AML-193 (cell line): ENCODE measurements at places on chromosomes 5 and 9.
A peak's percentile ranks its signal among the peaks of the same experiment; 100 is the strongest.

DNA sequence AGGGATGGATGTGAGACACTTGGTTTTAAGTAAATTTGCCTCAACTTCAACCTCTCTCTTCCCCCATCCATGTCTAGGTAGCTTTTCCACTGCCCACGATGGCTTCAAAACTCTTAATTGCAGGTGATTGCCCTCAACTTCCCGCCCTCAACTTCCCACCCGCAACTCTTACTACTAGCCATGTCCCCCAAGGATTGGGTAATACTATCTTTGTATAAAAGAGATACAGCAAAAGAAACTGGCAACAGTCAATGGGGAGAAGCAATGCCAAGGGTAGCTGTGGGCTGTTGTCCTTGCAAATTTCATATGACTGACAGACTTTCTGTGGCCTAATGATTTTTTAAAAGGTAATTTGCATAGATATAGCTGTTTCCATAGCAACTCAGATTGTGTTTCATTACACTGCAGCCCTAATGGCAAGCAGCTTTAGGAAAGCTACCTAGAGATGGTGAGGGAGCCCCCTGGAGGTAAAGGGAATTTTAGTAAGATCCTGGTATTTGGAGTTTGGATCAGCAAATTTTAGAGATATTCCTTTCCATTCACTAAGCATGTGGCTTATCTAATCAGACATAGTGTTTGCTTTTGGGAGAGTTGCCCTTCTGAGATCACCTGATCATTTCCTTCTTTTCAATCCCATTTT, 421.5 kb upstream of the DAP start:
- DNase-seq: peak; percentile 5

GRCh38 chr9:124559871-124560270, 52.7 kb upstream of the NR5A1 start:
- DNase-seq: no peak

DNA sequence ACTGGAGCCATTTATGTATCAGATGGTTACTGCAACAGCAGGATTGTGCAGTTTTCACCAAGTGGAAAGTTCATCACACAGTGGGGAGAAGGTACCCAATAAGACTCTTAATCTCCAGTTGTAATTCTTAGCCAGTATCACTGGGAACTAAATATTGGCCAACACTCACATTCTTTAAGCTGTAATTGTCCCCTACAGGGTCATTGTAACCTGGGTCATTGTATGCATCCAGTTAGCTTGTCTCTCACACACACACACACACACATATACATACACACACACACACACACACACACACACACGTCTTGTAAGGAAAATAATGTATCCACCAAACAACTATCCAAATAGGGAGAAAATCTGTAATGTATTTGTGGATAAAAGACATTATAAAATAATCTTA, 113.0 kb downstream of the GIN1 start:
- no peak for DNase-seq

DNA sequence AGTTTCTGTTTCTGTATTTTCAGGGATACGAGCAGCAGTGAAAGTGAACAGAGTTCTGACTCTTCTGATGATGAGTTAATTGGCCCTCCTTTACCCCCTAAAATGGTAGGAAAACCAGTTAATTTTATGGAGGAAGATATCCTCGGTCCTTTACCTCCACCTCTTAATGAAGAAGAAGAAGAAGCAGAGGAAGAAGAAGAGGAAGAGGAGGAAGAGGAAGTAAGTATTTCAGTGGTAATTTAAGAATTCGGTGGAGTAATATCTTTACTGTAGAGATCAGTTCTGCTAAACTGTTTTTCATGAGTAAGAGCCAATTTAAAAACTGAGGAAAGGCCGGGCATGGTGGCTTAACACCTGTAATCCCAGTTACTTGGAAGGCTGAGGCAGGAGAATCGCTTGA, 17.2 kb downstream of the WDR70 start:
- DNase-seq: peak; percentile 11

DNA sequence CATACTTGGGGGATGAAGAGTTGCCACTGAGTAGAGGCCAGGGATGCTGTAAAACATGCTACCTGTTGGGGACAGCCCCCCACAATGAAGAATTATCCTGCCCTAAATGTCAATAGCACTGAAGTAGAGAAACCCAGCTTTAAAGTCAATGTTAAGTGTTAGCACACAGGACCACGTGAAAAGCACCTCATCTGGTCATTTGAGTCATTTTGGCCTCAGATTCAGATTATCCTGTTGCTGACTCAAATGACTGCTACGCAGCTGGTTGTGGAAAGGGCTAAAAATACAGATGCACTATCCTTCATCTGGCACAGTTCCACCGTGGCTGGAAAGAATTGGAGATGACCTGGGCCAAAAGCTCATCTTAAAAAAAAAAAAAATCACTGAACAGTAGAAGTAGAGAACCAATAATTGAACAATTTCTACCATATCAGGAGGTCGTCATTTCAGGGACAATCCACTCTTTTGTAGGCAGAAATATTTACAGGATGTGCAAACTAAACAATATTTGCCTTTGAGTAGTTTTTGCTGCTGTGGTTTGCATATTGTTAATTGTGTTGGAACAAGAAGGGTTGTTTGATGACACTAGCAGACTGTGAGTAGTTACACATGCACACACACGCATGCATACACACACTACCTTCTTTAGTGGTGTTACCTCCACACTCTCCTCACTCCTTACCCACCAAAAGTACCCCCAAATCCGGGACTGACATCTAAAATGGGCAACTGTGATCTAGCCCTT, 195.3 kb upstream of the KLF9 start:
- DNase-seq: no peak

GRCh38 chr9:14340219-14340873, 26.4 kb upstream of the NFIB start:
- no peak for DNase-seq

DNA sequence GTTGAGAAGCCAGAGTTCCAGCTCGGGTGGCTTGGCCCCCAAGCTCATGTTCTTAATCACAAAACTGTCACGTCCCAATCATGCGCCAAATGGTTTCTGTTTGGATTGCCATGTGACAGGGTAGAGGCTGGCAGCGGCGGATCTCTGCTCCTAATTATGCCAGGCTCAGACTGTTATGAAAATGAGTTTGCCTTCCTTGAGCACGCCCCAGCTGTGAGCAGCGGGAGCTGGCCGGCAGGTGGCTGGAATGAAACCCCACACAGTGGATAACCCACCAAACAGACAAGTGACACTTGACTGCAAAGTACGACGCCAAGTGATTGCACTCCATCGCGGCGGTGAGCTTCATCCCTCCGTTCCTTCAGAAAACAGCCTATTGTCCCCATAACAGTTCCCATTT, 75.4 kb downstream of the CFAP77 start:
- no peak for DNase-seq

DNA sequence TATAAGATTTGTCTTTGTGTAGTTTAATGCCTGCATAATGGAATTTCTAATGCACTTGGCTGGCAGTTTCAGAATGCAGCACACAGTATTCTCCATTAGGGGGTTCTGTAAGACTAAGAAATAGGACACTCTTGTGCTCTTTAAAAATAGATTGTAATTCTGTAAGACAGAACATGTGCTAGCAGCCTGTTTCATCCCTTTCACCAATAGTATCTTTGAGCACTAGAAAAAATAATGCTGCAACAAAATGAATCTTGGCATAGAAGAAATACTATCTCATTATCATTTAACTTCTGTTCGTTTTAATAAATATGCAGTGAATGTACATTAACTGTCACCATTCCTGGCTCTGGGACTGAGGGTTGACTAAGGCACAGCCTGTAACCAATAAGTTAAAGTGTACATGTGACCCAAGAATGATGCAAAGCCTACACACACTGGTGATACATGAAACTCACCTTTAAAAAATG, 23.8 kb upstream of the ZNF622 start:
- peak; percentile 40 for DNase-seq

GRCh38 chr5:84014966-84015365, 294.3 kb upstream of the HAPLN1 start:
- DNase-seq: no peak

- no peak for DNase-seq
Measured at GRCh38 chr5:135535420-135535819, 344 bp downstream of the NEUROG1 start.

- DNase-seq: peak; percentile 51
Measured at GRCh38 chr5:177317959-177318377, 6.3 kb upstream of the MXD3 start.

DNA sequence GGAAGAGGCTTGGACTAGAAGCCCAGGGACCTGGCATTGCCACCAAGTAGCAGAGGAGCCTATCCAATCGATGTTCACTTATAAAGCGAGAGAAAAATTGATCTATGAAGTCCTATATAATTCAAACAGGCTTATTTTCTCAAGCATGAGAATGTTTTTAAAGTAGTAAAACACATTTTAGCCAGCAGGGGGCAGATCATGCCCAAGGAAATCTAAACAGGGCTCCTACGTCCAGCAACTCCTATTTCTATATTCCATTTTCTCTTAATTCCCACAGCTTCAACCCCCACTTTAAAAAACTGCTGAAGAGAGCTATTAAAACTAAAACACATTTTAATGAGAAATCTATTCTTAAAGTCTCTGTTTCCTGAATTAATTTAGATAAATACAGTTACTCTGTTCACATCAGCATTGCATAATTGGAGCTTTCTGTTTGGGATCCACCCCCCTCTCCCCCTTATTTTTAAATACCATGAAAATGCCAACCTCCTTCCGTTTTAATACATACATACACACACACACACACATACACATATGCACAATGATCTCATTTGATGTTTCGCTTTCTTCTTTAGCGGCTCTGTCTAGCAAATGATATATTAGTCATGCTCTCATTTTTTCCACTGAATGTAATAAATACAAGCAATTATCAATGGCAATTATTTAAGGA, 144.9 kb downstream of the MYO10 start:
- DNase-seq: peak; percentile 32

GRCh38 chr5:24401773-24402172, 243.0 kb downstream of the CDH10 start:
- no peak for DNase-seq

GRCh38 chr5:106258591-106259125, 1412.1 kb downstream of the EFNA5 start:
- no peak for DNase-seq

DNA sequence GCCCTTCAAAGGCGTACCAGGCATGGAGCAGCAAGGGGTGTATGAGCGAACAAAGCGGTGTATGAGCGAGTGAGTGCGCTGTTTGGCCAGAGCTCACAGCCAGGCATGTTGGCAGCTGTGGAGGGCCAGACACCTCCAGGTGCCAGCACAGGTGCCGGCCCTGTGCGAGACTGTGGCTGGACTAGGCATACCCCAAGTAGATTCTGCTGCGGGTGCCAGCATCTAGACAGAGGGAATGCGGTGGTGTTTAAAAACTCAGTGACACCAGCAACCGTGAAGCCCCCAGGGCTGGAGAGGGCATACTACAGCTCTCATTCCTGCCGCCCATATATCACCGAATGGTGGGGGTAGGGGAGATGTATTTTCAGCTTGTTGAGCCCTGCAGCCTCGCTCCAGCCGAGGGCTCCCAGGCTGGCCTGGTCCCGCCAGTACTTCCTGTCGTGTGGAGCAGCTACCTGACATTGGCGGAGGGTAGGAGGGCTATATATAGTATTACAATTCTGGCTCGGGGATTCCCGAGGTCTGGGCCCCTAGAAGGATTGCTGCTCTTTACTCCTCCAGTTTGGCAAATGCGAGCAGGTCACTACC, 1829.6 kb upstream of the NUDT12 start:
- DNase-seq: no peak

GRCh38 chr5:174448662-174449061, 275.7 kb upstream of the MSX2 start:
- DNase-seq: no peak

GRCh38 chr5:161372682-161373344, 173.7 kb downstream of the GABRB2 start:
- no peak for DNase-seq

DNA sequence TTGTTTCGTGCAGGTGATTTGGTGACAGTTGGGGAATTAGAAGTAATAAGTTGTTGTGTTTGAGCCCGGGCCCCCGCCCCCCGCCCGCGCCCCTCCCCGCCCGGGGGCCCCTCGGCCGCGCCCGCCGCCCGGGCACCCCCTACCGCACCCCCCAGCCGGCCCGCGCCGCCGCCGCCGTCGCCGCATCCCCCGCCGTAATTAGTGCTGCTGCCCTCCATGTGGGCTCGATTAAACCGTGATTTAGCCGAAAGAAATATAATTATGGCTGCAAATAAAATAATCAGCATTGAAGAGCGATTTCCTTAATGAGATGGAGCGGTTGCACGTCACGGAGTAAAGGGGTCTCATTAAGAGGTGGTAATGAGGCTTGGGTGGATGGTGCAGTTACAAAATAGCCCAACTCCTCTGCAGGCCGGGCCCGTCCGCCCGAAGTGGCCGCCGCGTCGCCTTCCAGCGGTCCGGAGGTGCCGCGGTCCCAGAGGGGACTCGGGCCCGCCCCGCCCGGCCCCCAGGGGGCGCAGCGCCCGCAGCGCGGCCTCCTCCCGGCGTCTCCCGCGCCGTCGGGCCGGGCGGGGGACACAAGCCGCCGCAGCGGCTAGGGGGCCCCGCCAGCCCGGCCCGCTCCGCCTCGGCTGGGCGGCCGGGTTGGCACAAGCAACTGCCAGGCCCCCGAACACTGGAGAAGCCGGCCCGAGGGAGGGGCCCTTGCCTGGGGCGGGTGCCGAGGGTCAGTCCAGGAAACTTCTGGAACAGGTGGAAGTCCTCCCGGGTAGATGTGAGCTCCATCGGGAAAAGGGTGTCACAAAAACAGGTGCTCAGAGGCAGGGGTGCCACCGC, 6.9 kb upstream of the OTP start:
- DNase-seq: no peak

GRCh38 chr5:132905938-132906337, 32.5 kb downstream of the LEAP2 start:
- DNase-seq: no peak

DNA sequence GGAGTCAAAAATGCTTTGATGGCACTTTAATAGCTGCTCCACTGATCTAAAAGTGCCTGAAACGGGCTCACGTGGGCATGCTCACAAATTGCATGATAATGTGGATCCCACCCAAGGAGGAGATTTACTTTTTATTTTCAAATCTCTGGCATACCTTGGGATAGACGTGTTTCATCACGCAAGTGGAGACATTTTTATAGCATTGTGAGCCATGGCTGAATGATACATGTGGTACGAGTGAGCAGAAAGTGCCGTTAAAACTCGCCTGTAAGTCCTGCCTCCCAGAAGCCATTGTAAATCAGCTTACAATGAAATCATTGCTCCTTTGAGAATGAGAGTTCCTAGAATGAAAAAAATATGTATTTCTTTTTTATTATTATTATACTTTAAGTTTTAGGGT, 514.7 kb downstream of the MAT2B start:
- DNase-seq: no peak

DNA sequence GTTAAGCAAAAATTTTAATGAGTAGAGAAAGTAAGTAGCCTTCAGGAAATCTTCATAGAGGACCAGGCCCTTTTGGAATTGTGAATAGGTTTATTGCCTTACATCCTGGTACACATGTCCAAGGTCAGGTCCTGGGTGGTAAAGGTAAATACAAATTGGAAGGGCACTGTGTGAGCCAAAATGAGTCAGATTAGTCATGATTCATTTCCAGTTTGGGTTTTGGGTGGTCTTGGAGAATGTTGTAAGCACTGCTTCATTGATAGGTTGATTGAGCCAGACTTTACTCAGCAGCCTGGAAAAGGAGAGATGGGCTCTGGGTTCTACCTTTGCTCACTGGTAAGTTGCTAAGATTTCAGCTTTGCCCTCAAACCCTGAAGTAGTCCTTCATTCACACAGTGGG, 82.5 kb upstream of the ZNF169 start:
- DNase-seq: no peak

- DNase-seq: no peak
Measured at GRCh38 chr9:18893491-18893890, 139.5 kb downstream of the SAXO1 start.
